Progenitor cell of endocrine pancreas (in vitro differentiated cells): ENCODE measurements at places on chromosomes 7 and 10.

- no peak for DNase-seq
Observed at GRCh38 chr10:55369670-55370420, 568.8 kb upstream of the PCDH15 start.

- no peak for DNase-seq
Observed at GRCh38 chr10:32937911-32938424, 20.1 kb downstream of the ITGB1 start.

GRCh38 chr10:78703593-78703992 is 365.2 kb upstream of the ZMIZ1 start:
- DNase-seq, result no peak

- no peak for DNase-seq
Observed at GRCh38 chr10:31070691-31071090, 39.0 kb upstream of the ZNF438 start.

DNA sequence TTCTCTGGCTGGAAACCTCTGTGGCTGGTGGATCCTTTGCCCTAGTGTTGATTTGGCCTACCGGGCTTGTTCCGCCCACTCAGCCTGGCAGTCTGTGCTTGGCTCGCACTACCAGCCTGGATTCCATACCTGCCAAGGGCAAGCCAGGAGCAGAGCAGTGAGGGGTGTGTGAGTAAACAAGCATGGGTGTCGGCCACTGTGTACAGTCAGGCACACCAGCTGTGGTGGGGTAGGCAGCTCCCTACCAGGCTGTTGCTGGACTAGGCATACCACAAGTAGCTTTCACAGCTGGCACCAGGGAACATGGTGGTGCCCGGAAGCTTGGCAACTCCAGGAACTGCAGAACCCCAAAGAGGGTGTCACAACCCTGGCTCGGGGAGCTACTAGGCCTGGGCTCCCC is 942.9 kb upstream of the LRRN3 start:
- DNase-seq, result no peak

- no peak for DNase-seq
Observed at GRCh38 chr7:144026203-144026883, 22.4 kb upstream of the OR2A5 start.

GRCh38 chr10:131043039-131043691 is 268.4 kb downstream of the TCERG1L start:
- DNase-seq, result no peak

DNA sequence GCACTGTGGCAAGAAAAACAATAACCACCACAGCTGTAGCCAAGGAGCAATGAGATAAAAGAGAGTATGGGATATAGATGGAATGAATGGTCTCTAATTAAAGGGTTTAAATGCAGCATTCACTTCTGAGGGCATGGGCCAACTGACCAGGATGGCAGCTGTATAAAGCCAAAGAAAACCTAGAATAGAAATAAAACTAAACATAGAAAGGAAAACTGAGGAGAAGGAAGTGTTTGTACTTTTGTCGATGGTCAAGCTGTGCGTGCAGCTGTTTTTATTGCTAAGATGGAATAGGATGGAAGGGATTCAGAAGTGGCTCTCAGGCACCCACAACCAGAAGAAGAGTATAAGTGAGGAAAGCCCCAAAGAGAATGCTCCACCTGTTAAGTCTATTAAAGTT is 37.9 kb downstream of the ZC3HC1 start:
- no peak for DNase-seq

- DNase-seq, result no peak
Observed at GRCh38 chr7:129238546-129238945, 13.7 kb downstream of the AHCYL2 start.

DNA sequence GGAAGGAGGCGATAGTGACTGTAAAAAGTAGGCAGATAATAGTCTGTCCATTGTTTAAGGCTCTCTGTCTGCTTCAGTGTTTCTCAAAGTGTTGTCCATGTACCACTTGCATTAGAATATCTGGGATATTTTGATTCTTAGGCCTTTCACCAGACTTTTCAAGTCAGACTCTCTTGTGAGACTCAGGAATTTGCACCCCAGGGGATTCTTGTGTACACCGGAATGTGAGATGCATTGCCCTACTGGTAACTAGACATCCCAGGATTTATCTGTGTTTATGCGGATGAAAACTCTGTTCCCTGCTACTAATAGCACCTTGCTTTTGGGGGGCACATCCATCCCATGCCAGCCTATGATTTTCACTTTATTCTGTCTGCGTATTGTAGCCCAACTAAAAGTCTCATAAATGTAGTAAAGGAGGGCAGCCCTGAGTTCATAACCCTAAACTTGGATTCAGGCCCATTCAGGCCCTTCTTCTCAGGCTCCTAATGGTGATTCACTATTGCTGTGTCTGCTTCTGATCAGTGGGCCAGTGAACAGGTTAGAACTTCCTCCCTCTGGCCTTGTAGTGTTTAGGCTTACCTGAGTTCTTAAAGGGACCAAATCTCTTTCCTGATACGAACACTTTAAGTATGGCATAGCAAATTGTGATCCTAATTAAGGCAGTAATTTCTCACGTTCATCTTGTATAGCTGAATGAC is 71.8 kb upstream of the RPA3 start:
- no peak for DNase-seq

GRCh38 chr7:77687747-77688144 is 8.5 kb upstream of the RSBN1L start:
- no peak for DNase-seq

DNA sequence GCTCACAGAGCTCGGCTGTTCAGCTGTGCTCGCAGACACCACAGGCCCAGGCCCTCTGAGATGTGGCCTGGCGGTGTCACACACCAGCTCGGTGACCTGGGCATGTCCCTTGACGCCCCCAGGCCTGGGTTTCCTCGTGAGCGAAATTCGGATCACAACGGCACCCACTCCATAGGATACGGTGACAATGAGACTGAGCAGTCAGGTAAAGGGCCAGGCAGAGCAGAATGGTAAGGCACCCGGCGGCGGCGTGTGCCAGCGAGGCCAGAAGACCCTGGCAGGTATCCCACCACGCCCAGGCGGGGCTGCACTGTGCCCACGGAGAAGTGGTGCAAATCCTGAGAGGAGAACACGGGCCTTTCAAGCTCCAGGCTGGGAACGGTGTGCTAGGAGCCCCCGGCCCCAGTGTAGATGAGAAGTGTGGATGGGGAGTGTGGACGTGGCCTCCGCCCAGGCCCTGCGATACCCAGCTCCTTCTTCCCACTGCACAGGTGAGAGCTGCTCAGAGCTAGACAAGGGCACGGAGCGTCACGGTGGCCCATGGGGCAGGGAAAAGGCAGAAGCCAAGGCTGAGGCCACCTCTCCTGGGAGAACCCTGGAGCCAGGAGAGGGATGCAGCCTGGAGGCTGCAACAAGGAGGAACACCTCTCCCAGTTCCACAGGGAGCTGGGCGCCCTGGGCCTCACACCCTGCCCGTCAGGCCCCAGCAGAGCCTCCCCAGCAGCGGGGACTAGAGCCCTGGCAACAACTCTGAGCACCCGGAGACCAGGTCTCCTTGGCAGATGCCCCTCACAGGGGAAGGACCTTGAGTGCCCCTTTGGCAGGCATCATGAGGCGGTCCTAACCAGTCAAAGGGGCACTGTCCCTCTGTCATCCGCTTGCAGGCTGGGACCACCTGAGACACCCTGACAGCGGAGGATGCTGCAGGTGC is 219.1 kb downstream of the MAD1L1 start:
- DNase-seq, result no peak

- no peak for DNase-seq
Observed at GRCh38 chr10:86600296-86600695, 54.1 kb upstream of the OPN4 start.

GRCh38 chr7:153286763-153287162 is 527.2 kb downstream of the ACTR3B start:
- no peak for DNase-seq

- no peak for DNase-seq
Observed at GRCh38 chr7:95126053-95126709, 198.2 kb downstream of the PON1 start.

DNA sequence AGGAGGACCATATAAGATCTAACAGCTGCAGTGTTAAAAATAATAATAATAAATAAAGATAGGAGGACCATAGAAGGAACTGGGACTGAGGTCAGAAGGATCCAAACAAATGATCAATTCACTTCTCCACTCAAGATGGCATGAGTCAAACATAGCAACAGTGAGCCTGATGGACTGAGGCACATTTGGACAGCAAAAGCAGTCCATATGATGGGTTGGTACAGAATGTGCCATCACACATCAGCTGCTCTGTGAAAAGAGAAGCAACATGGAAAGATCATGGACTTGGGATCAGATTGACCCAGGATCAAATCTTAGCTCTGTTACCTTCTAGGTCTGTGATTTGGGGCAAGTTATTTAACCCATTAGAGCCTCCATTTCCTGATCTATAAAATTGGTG is 188.9 kb upstream of the KMT2E start:
- DNase-seq, result no peak

DNA sequence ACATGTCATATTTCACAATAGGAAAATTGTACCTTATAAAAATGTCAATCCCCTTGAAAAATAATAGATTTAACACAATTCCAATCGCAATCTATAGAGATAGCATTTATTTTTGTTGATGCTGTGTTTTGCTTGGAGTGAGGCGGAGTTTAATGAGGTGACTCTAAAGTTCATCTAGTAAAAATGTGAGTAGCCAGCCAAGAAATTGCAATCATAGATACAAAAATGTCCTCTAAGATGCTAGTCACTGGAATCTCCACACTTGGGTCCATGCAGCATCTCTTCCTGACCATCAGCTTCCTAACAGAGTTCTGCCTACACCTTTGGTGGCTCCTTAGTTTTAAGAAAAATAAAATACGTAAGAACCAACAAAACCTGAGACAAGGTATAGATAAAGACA is 44.9 kb downstream of the GLI3 start:
- no peak for DNase-seq

DNA sequence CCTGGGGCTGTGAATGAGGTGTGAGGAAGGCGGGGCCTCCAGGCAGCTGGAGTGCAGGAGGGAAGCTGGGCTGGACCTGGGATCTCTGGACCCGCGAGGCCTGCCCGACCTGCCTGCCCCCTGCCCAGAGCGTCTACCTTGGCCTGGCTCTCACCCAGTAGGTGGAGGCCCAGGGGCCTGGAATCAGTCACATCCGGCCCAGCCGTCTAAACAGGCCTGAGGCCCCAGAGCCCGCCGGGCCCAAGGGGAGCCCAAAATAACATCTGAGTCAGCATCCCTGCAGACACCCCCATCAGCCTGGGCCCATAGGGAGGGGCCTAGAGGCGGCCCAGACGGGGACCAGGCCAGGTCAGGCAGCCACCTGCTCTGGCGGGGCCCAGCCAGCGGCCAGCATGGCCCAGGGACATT is 15.1 kb upstream of the ELN start:
- DNase-seq, result no peak

GRCh38 chr7:98038321-98038720 is 48.3 kb upstream of the OCM2 start:
- no peak for DNase-seq

DNA sequence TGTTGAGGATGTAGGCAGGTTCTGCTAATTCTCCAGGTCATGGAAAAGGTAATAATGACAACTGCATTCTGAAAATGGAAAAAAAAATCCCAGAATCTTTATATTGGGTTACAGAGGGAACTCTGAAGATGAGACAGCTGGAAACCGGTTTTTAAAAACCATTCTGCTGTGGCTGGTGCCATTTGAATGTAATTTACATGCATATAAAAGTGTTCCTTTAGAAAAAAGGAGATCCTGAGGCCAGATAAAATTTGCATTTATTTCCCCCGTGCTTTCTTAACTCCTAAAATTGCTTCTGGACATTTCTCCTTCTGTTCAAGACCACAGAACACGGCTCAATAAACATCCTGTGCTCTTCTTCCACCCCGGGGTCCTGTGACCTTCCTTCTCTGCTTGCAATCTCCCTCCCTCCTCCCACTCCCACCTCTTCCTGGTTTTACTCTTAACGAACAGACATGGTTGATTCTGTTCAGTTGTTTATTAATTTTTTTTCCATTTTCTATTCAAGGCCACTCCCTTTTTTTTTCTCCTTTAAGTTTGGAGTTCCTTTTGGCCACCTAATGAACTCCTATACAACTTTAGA is 41.6 kb downstream of the SH2D4B start:
- DNase-seq, result no peak

GRCh38 chr10:76759681-76760080 is 877.9 kb downstream of the KCNMA1 start:
- DNase-seq, result no peak

DNA sequence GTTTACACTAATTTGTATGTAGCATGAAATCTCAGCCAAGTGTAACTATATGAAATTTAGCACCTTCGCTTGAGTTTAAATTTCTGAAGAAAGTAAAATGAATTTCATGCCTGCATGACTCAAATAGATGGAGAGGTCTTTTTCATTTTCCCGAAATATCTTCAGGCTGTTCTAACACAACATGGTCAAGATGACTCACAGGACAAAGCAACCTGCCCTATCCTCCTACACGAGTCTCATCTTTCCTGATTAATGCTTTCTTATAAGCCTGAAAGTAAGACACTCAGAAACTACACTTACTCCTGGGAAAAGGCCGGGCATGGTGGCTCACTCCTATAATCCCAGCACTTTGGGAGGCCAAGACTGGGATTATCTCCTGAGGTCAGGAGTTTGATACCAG is 41.2 kb downstream of the CH25H start:
- no peak for DNase-seq
